HFFc6 (cell line): ENCODE measurements at places on chromosomes 2 and 18.

DNA sequence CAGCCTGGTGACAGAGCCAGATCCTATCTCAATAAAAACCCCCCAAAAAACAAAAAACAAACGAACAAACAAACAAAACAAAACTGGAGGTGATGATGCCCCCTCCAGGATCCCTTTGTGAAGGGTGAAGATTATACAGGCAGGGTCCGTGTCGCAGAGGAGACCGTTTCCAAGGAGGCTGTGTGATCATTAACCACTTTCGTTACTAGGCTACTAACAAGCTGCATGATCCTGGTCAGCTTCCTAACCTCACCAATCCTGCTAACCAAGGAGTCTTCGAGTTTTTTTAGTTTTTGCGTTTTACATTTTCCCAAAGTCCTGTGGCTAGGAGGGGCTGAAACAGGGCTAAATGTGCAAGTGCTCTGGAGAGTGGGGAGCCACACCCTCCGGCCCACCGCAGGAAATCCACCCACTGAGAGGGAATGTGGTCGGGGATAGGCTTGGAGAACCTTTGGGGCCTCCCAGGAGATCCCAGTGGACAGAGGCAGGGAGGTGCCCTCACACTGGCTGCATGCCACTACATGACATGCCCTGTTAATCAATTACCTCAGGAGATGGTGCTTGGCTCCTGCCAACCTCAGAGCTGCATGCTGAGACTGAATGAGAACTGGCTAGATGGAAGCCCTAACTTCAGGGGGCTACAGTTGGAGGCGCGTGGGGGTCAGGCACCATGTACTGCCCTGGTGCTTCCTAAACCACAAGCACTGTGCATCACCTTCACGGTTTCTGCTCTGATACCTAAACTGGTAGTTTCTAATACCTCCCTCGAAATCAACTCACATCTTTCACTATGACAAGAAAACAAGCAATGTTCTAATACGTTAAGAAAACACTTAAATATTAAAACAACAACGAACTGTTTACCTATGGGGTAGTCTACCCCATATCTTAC, 67.5 kb upstream of the RGPD5 start:
- no peak for DNase-seq

- DNase-seq = no peak
Observed at GRCh38 chr2:62254424-62255266, 58.7 kb downstream of the B3GNT2 start.

GRCh38 chr2:172953970-172954852, 121.4 kb upstream of the MAP3K20 start:
- DNase-seq = peak; percentile 26

- no peak for DNase-seq
Observed at GRCh38 chr18:33507019-33507418, 66.5 kb upstream of the CCDC178 start.

- no peak for DNase-seq
Observed at GRCh38 chr18:13316063-13316462, 97.5 kb downstream of the LDLRAD4 start.

DNA sequence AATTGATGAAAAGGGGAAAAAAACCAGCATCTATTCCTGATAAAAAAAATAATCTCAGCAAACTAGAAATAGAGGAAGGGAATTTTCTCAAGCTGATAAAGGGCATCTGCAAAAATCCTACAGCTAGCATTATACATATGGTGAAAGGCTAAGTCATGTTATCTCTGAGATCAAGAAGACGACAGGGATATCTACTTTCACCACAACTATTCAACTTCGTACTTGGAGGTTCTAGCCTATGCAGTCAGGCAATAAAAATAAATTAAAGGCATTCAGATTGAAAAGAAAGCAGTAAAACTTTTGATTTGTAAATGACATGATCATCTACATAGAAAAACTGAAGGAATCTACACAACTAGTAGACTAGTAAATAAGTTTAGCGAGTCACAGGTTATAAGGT, 58.2 kb downstream of the CAB39 start:
- peak; percentile 66 for DNase-seq

DNA sequence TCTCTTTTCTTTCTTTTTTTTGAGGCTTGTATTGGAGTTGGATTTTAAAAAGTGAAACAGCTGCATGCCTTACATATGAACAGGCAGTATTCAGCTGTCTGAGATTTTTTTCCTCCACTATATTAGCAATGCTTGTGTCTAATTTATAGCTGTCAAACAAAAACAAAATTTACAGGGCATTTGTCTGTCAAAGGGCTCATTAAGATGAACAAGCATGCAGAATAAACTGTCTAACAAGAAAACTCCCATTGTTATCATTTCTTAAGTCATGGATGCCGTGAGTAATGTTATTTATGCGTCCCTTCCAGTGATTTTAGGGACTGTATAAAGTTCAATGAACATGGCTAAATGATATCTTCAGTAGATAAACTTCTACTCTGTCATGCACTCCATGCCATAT, 674.7 kb downstream of the PLCL1 start:
- DNase-seq = no peak

GRCh38 chr18:79570266-79571201, 109.1 kb upstream of the CTDP1 start:
- no peak for DNase-seq

GRCh38 chr2:198518935-198519334, 714.5 kb downstream of the PLCL1 start:
- DNase-seq = no peak

GRCh38 chr18:50131591-50131990, 63.4 kb downstream of the MYO5B start:
- no peak for DNase-seq

- no peak for DNase-seq
Observed at GRCh38 chr2:67596871-67597270, 199.7 kb downstream of the ETAA1 start.

GRCh38 chr2:105294046-105294445, 35.5 kb downstream of the TGFBRAP1 start:
- DNase-seq = no peak
